Mammary epithelial cell (primary cell): ENCODE measurements at places on chromosomes 3 and 15. TPM values are rescaled to one million over a fixed set of nuclear protein-coding genes. Genes with fewer than 3 reads are reported as not detected.

The UROC1 gene
- not detected for total RNA-seq

The COL8A1 gene
- total RNA-seq = 73.2 TPM

The PPARG gene
- total RNA-seq = 0.54 and 3.5 TPM in 2 replicates

The WNT5A gene
- 19.7 TPM for total RNA-seq

The ERC2 gene
- total RNA-seq = 1.3 and 2.0 TPM in 2 replicates

The ALPK3 gene
- 0.16 and 0.27 TPM in 2 replicates for total RNA-seq

The MCTP2 gene
- total RNA-seq = 28.0 TPM

The TMEM266 gene
- total RNA-seq = not detected in 2 replicates

The ACKR2 gene
- 0.52 and 1.1 TPM in 2 replicates for total RNA-seq

The CPA3 gene
- total RNA-seq = not detected

The BFSP2 gene
- not detected in 2 replicates for total RNA-seq

The PAQR5 gene
- total RNA-seq = 1.5 TPM

The INSYN1 gene
- 1.3 TPM for total RNA-seq

The HGD gene
- 0.50 TPM for total RNA-seq

The CLDN18 gene
- total RNA-seq = not detected

The GOLGA6D gene
- not detected in 2 replicates for total RNA-seq

The TM4SF1 gene
- total RNA-seq = 49.4 and 121 TPM in 2 replicates

The ATP13A5 gene
- not detected in 2 replicates for total RNA-seq

The CAPN7 gene
- 46.0 TPM for total RNA-seq

The ABI3BP gene
- 2.0 and 2.7 TPM in 2 replicates for total RNA-seq

The PIERCE2 gene
- total RNA-seq = 3.3 TPM

The PLA2G4F gene
- total RNA-seq = 2.0 TPM

The CADPS gene
- total RNA-seq = not detected

The HYKK gene
- total RNA-seq = 4.3 TPM

The DNAH12 gene
- 0.24 TPM in 1 of 2 replicates, not detected in the other for total RNA-seq
